IPS DF 6.9 (cell line): ENCODE measurements at places on chromosomes 7 and 10.

GRCh38 chr10:97353945-97354344 is 19.4 kb upstream of the FRAT2 start:
- no peak for DNase-seq

- no peak for DNase-seq
Measured at GRCh38 chr10:3830946-3831345, 45.9 kb upstream of the KLF6 start.

DNA sequence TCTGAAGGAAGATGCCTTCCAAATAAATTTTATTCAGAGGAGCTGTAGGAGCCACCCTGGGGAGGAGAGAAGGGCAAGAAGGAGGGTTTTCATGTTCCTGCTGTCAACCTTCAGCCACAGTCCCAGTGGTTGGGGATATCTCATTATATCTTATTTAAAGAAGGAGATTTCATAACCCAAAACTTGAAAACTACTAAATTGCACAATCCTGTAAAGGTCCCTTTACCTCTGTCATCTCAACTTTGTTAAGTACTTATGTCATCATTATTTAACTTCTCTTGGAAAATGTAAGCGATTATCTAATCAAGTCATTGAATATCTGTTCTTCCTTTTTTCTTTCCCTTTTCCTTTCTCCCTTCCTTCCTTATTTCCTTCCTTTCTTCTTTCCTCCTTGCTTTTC is 794.5 kb upstream of the IGFBP3 start:
- DNase-seq, result no peak

DNA sequence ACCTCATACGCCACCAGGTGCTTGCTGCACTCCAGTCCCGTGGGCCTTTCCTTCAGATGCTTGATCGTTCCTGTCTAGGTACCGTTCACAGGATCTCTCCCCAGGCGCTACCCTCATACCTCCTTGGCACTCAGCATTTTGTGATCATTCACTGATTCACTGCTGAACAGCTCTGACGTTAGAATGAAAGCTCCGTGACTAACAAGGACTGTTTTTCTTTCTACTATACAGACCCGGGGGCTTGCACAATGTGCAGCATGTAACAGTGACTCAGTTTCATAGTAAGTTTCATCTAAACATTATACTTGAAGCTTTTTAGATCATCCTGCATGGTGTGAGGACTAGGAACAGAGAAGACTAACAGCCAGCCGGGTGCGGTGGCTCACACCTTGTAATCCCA is 20.6 kb downstream of the KIN start:
- no peak for DNase-seq

DNA sequence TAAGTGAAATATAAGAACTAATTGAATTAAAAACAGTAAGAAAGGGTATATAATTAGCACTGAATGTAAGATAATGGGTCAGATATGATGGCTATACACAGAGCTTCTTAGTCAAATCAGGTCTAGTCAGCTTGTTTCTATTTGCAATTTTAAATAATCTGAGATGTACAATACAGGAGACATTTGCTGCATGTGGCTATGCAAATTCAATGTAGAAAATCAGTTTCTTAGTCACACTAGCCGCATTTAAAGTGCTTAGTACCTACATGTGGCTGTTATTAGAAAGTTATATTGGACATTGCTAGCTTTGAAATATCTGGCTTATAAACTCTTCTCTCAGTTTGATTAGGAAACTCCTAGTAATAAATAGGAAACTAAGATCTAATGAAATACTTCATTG is 25.3 kb downstream of the CCDC7 start:
- DNase-seq, result no peak

- no peak for DNase-seq
Measured at GRCh38 chr7:68321776-68322496, 1276.3 kb upstream of the AUTS2 start.

DNA sequence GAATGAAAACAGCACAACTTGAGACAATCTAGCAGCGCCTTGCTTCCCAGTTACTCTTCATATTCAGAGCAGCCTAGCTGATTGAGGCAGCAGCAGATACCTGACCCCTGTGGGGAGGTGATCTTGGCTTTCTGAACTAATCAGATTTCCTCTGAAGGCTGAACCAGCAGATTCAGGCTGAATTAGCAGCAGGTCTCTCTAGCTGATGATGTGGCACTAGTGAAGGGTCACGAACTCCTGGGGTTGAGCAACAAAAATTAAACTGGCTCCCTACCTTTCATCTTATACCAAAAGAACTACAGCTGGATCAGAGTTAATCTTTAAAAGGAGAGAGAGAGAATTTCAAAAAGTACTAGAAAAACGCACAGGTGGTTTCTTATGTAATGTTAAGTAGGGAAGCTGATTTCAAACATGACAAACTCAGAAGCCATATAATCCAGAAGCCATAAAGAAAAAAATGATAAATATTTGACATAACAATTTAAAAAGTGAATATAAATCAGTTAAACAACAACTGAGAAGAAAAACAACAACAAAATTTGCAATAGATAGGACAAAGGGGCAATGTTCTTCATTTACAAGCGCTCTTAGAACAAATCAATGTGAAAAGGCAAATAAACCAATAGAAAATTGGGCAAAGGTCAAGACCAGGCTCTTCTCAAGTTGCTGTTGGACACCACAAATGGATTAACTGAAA is 13.5 kb downstream of the SLC25A13 start:
- peak; percentile 41 for DNase-seq

DNA sequence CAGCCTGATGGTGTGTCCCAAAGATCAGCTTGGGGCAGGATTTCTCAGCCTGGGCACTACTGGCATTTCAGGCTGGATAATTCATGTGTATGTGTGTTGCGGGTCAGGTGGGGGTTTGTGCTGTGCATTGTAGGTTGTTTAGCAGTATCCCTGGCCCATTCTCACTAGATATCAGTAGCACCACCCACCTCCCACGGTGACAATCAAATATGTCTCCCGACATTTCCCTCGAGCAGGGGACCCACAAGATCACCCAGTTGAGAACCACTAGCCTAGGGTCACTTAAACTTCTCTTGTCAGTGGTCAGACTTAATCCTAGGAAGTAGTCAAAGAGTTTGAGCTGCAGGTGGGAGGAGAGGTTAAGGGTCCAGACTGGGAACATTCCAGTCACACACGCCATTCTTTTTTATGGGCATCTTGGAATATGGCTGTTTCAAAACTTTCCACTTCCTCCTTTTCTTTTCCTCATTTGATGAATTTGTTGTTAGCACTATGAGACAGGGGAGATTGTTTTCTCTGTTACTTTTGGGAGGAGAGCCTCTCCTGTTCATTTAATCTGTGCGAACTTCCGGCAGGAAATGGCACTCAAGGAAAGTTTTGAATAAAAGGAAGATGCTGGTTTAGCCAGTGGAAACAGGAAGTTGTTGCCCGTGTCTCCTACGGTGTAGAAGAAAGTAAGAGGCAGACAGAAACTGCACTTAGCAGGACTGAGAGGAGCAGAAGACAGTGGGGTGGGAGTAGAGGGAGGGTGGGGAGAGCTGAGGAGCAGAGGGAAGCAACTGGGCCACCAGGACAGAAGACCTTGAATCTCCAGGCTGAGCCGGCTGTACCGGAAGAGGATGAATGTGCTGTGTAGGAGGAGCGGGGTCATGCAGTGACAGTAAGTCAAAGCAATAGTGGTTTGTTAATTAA is 17.6 kb upstream of the EXOC6 start:
- no peak for DNase-seq

- DNase-seq, result no peak
Measured at GRCh38 chr7:157686285-157686894, 349.6 kb downstream of the DNAJB6 start.

GRCh38 chr10:110737886-110738634 is 93.9 kb downstream of the RBM20 start:
- DNase-seq, result no peak

DNA sequence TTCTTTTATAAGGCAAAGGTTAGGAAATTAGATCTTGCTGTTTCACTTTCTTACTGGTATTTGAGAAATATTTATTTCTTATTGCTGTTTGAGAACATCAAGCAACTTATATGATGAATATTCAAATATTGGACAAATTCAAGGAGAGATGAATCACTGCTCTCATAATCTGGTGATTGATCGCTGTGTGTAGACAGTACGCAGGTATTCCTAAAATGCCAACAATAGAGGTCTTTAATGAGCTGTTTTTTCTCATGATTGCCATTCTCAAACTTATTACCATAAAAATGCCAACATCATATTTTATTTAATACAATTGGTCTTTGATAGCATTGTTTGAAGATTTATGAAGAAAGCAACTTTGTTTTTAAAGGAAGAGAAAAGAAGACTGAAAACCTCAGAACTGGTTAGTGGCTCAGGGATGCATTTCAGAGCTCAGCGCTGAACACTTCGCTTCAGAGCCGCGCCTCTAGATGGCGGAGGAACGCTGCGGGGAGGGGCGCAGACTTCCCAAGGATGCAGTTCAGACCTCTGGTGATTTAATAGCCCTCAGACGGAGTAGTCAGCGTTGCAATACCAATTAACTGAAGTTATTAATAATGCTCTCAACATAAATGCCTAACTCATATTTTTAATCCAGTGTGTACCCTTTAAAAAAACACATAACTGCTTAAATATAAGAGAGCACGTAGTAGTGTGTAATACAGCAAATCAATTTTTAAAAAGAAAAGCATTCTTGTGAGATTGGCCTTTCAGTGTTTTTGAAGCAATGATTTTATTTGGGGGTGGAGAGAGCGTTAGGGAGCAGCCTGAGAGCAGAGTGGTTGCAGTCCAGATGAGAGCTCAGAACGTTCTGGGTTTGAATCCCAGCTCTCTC is 38.5 kb upstream of the STEAP4 start:
- DNase-seq, result peak; percentile 20

GRCh38 chr10:73761781-73762180 is 17.6 kb downstream of the SEC24C start:
- DNase-seq, result no peak

DNA sequence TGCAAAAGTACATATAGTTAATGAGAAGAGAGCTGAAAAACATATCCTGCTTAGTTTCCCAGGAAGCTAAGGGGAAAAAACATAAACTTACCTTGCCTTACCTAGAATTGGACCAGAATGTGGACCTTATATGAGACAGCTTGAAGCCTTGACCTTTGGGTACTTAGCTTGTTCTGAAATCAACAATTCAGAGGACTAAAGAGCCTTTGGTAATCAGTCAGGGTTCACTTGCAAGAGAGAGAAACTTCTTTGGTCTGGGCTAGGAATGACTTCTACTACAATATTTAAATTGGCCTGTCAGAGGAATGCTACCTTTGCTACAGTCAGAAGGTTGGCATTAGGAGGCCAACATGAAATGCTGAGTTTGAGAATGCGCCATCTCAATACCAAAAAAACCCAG is 24.9 kb downstream of the SAMD8 start:
- DNase-seq, result no peak

- DNase-seq, result no peak
Measured at GRCh38 chr7:51973939-51974338, 657.3 kb upstream of the COBL start.

- no peak for DNase-seq
Measured at GRCh38 chr10:80485946-80486764, 32.0 kb downstream of the TSPAN14 start.

DNA sequence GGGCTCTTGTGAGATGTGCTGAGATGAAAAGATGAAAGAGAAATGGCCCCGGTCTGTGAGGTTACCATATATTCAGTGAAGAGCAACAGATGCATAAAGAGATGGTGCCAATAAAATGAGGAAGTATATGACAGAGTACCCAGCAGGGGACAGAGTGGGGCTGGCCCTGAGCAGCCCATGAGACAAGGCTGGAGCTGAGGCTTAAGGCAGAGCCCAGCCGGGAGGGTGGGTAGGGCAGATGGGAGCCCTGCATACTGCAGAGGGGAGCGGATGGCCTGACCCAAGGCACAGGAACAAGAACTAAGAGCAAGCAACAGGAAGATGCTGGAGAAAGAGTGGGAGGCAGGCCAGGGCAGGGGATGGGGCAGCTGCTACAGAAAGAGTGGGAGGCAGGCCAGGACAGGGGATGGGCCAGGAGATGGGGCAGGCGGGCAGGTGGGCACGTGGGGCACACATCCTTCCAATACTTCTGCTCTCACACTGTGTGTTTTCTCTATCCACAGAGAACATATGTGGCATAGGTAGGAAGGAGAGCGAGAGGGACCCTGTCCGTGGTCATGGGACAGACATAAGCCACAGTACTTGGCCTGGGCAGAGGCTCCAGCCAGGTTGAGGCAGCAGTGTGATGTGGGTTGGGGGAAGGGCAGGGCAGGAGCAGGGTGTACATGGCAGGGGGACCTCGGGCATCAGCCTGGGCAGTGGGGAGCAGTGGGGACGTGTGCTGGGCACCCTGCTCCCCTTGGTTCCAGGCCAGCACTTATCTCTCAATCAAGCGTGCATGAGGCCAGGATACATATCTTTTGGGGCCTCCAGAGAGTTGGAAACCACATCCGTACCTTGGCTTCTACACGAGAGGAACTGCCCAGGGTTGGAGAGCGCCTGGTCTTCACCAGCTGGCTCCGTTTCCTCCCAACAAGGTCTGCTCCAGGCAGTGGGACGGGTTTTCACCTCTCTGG is 91.6 kb upstream of the IKZF1 start:
- DNase-seq, result no peak

DNA sequence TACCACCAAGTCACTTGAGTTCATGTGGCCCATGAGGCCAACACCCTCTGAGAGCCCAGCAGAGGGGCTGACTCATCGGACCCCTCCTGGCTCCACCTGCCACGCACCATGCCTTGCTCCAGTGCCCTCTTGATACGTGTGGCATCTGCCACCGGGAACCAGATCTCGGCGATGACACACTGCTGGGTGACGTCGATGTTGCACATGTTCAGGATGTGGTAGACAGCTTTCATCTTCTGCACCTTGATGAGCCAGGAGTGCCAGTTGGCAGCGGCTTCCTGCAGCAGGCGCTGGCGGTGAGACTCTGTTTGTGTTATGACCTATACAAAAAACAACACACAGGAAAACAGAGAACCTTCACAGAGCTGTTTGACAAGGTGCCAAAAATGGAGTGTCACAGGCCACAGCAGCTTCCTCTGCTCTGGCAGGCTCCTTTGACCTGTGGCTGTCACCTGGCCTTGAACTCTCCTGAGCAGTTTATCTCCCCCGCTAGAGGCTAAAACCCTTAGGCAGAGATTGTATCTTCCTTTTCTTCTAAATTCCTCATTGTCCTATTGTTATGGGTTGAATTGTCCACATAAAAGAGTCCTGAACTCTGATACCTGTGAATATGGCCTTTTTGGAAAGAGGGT is 45.2 kb upstream of the TMEM213 start:
- DNase-seq, result no peak

DNA sequence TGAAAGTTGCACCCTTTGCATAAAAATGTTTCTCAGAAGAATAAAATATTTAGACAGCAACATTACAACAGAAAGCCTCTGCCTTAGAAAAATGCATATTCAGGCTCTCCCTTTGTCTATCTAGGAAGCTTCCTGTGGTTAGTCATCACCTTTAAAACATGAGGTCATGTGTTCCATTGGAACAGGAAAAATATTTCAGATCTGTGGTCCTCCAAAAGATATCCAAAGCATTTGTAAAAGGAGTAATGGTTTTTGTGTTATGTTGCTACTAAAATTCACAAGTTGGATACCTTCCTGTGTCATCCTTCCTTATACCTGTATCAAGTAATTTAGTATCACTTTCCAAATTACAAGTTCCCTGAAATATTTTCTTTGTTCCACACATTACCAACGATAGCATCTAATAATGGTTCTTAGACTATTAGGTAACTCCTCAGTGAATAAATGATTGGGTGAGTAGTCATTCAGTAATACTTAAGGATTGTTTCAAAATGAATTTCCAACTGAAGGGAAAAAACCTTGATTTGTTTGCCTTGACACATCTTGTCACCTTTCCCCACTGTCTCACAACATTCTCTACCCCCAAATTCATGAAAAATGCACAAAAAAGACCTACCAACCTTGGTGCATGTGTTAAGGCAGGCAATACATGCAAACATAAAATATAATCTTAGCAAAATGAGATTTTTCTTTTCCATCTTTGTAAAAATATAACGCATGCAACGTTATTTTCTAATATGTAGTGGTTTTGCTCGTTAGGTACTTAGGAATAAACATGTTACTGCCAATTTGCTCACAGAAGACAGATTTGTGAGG is 19.7 kb upstream of the RHOBTB1 start:
- DNase-seq, result no peak
